Right lung (tissue), 10 donors: ENCODE measurements at places on chromosomes 12 and 14. TPM values are rescaled to one million over a fixed set of nuclear protein-coding genes. Genes with fewer than 3 reads are reported as not detected.

The ACOT4 gene
- polyA plus RNA-seq: 0.60 TPM

The PAN2 gene
- polyA plus RNA-seq: 69.6 TPM

The IFT81 gene
- polyA plus RNA-seq: 43.0 TPM

The KRT73 gene
- polyA plus RNA-seq: 0.19 TPM

The SOAT2 gene
- 0.23 TPM for polyA plus RNA-seq

The SERPINA9 gene
- polyA plus RNA-seq: not detected

The FLVCR2 gene
- 6.4 TPM for polyA plus RNA-seq

The TSPAN19 gene
- polyA plus RNA-seq: 0.38 TPM

The RPL41 gene
- 6,371 TPM for polyA plus RNA-seq

The KRT5 gene
- polyA plus RNA-seq: 0.48 TPM

The RNASE7 gene
- polyA plus RNA-seq: 0.13 TPM

The ACSS3 gene
- 28.4 TPM for polyA plus RNA-seq

The SCAF11 gene
- polyA plus RNA-seq: 131 TPM

The NDUFA12 gene
- 91.5 TPM for polyA plus RNA-seq

The RNU4-1 gene
- not detected for polyA plus RNA-seq

The OR6S1 gene
- not detected for polyA plus RNA-seq

The PTPRR gene
- polyA plus RNA-seq: 0.10 TPM

The ETFRF1 gene
- polyA plus RNA-seq: 23.5 TPM

The ABHD12B gene
- 1.3 TPM for polyA plus RNA-seq

The VWF gene
- polyA plus RNA-seq: 155 TPM

The EGLN3 gene
- polyA plus RNA-seq: 91.5 TPM

The CPM gene
- 241 TPM for polyA plus RNA-seq

The R3HDM2 gene
- 74.3 TPM for polyA plus RNA-seq

The RIN3 gene
- polyA plus RNA-seq: 20.8 TPM

The TMEM121 gene
- polyA plus RNA-seq: 2.3 TPM

The SERPINA1 gene
- polyA plus RNA-seq: 5.6 TPM

The SYCP3 gene
- 1.4 TPM for polyA plus RNA-seq

The FIGNL2 gene
- polyA plus RNA-seq: 2.0 TPM

The PIWIL1 gene
- not detected for polyA plus RNA-seq

The INHBC gene
- polyA plus RNA-seq: 0.12 TPM

The OLR1 gene
- polyA plus RNA-seq: 1.8 TPM

The GZMB gene
- 1.6 TPM for polyA plus RNA-seq

The ASPG gene
- 24.5 TPM for polyA plus RNA-seq

The VRTN gene
- not detected for polyA plus RNA-seq

The KLHDC1 gene
- polyA plus RNA-seq: 6.6 TPM

The OASL gene
- 0.21 TPM for polyA plus RNA-seq

The MYF6 gene
- polyA plus RNA-seq: 0.48 TPM

The CLEC7A gene
- 2.5 TPM for polyA plus RNA-seq

The CFAP54 gene
- 3.1 TPM for polyA plus RNA-seq

The PTPRO gene
- polyA plus RNA-seq: 1.5 TPM
